ENCODE measurements at places on chromosomes 4 and X.

DNA sequence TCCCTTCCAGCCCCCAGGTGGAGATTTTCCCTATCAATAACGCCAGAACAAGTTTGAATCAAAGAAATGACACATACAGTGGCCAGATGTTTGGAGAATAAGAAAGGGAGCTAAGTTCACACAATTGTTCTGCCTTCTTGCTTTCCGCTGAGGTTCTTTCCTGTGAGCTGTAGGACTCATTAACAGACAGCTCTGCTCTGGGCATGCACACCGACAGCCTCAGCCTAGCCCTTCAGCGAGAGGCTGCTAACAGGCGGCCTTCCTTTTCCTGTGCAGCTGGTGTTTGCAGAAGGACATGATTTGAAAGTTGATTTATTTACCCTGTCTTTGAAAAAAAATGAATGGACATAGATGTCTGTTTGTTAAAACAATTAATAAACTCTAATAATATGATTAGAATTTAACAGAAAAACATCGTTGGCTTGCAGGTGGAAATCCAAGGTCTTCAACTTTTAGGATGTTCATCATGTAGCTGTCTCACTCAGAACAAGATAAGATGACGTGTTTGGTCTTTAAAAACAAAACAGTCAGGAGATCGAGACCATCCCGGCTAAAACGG is 183.3 kb downstream of the KDR start:
- no peak for DNase-seq

GRCh38 chr4:37948542-37948941 is 11.7 kb upstream of the PTTG2 start:
- no peak for DNase-seq

DNA sequence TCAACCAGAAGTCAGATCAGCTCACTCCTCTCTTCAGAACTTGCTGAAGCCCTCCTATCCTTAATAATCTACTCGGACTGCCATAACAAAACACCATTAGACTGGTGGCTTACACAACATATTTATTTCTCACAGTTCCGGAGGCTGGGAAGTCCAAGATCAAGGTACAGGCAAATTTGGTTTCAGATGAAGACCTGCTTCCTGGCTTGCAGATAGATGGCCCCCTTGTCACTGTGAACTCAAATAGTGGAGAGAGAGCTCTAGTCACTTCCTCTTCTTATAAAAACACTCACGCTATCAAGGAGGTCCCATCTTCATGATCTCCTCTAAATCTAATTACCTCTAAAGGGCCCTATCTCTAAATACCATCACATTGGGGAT is 125.1 kb downstream of the CAMK2D start:
- DNase-seq, result peak; percentile 2

DNA sequence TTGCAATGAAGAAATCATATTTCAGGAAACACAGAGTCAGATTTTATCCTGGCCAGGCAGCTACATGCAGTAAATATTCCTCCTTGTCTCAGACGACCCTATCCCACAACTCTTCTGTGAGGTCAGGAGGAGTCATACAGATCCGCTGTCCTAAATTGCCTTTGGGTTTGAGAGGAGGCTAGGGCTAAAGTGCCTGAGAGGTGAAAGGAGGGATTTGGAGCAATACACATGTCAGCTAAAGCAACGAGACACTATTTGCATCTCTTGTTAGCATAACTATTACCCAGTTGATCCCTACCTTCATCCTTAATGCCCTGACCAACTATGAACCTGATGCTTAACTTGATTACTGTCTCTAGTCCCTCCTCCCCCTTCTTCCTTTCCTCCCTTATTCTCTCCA is 98.6 kb downstream of the TBC1D19 start:
- DNase-seq, result no peak

DNA sequence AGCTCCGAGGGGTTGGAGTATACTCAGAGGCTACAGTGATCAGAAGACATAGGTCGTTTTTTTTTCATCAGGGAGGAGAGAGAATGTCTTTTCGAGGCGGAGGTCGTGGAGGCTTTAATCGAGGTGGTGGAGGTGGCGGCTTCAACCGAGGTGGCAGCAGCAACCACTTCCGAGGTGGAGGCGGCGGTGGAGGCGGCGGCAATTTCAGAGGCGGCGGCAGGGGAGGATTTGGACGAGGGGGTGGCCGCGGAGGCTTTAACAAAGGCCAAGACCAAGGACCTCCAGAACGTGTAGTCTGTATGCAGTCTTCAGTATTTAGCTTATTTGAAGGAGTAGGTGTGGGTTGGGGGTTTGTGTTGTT is 500 bp downstream of the GAR1 start:
- peak; percentile 9 for DNase-seq

DNA sequence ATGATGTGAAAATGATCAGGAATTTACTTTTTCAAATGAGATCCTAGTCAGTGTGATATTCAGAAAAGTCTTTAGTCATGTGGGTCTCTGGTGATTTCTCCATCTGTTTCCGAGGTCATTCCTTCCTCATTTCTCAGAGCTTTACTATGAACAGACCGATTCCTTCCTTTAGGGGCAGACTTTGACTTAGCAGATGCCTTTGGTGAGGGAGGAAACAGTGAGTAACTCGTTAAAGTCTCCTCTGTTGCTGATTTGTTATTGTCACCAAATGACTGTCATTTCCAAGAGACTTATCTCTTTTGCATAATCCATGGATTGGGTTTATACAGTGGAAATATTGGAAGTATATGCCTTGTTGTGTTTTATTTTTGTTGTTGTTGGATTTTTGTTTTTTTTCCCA is 76.2 kb upstream of the CD99 start:
- no peak for DNase-seq

- peak; percentile 8 for DNase-seq
Observed at GRCh38 chrX:118459494-118459893, 36.1 kb upstream of the DOCK11 start.

DNA sequence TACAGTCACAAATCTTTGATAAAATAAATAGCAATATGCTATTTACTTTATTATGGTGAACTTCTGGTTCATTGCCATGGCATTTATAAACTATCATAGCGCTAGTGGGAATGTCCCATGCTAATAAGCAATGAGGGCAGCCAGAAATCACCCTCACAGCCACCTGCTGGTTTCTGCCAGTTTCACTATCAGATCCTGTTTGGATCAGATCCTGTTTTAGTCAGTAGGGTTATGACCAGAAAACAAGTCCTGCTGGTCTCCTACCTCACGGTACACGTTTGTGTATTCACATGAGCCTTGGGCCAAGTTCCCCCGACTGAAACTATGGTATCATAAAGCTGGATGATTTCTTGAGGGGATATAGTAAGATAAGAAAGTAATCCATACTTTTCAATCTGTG is 17.7 kb downstream of the FOXR2 start:
- DNase-seq, result peak; percentile 28

GRCh38 chrX:49991758-49992157 is 69.4 kb downstream of the CLCN5 start:
- no peak for DNase-seq

- DNase-seq, result no peak
Observed at GRCh38 chr4:75048208-75048879, 115.4 kb downstream of the PARM1 start.

- DNase-seq, result no peak
Observed at GRCh38 chr4:183636503-183636902, 22.5 kb downstream of the RWDD4 start.

- no peak for DNase-seq
Observed at GRCh38 chr4:100100985-100101384, 89.3 kb downstream of the DDIT4L start.

DNA sequence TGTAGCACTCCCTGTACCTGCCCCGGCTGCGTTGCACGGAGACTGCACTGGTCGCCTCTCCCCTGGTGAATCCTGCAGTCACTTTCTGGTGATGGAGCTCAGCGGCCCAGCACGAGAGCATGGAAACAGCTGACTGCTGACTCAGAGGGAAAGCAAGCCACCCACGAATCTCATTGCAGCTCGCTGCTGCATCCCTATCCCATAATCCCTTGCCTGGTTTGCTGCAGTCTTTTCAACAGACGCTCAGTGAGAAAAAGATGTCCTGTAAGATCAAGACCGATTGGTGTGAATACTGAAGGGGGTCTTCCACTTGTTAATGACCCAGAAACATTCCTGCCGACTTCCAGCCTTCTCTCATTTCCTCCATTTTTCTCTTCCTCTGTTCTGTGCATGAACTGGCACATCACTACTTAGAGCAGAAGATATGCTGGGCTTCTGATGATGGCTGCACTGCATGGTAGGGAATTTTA is 52.9 kb downstream of the TRIM2 start:
- no peak for DNase-seq

DNA sequence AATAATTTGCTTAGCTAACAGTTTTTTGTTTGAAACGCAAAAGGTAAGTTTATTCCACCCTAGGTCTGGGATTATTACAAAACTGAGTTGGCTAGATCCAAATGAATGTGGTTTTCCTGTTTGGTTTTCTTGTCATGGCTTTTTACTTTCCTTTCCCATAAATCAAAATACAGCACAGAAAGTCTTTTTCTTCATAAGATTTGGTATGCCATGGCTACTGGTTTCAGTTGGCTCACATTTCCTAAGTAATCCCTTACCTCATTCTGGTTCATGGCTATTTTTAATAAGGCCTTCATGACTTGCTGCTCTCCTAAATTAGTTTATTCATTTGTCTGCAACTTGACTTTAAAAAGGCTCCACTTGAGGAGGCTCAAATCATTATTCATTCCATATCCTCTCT is 12.9 kb upstream of the PAK3 start:
- DNase-seq, result no peak

DNA sequence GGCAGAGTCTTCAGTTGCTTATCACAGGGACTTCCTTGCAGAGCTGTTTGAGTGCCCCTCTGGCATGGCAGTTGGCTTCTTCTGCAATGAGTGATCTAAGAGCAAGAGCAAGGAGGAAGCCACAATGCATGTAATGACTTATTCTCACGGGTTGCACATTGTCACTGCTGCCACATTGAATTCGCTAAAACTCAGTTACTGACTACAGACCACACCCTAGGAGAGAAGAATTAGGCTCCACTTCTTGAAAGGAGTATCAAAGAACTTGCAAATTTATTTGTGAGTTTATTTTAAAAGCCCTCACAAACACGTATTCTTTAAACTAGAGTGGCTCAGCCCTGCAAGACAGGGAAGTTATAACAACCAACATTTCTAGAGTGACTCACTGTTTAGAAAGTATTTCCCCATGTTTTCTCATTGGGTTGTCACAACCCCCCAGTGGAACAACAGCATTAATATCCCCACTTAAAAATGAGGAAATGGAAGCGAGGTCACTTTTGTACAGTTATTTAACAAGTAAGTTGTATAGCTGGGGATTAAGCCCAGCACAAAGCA is 32.4 kb upstream of the RBPJ start:
- DNase-seq, result no peak

GRCh38 chrX:22314211-22314610 is 41.5 kb downstream of the CBLL2 start:
- no peak for DNase-seq

GRCh38 chrX:7904562-7904961 is 22.7 kb downstream of the PNPLA4 start:
- no peak for DNase-seq

DNA sequence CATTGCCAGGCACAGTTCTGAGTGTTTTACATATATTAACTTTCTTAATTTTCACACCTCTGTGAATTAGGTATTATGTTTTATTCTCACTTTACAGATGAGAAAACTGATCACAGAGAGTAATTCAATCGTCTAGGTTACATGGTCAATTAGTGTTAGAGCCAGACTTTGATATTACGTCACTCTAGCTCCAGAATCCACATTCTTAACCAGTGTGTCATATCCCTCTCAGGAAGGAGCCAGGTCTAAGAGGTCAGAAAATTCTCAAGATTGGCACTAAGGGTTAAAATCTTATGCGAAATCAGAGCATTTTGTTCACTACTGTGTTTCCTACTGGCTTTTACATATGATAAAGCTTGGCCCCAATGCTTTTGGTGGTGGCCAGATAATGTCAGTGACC is 7.4 kb downstream of the DMP1 start:
- DNase-seq, result no peak

DNA sequence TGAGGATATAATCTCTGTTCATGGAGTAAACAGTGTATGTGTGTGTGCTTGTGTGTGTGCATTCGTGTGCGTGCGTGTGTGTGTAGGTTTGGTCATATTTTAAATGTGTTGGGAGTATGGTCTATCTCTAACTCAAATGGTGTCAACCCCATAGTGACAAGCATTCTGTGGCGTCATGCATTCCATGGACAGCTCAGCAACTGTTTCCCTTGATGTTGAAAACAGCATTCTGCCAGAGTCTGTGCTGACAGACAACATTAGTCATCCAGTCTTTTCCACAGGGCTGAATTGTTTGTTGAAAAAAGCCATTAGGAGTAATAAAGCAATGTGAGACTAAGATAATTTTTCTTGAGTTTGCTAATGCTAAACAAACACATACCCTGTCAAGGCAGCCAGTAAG is 706.6 kb downstream of the PCDH19 start:
- DNase-seq, result no peak

- no peak for DNase-seq
Observed at GRCh38 chrX:36581030-36581429, 427.1 kb upstream of the FAM47C start.

- no peak for DNase-seq
Observed at GRCh38 chrX:25175743-25176142, 160.0 kb upstream of the ARX start.

GRCh38 chrX:9164533-9165426 is 130.9 kb upstream of the FAM9B start:
- no peak for DNase-seq

DNA sequence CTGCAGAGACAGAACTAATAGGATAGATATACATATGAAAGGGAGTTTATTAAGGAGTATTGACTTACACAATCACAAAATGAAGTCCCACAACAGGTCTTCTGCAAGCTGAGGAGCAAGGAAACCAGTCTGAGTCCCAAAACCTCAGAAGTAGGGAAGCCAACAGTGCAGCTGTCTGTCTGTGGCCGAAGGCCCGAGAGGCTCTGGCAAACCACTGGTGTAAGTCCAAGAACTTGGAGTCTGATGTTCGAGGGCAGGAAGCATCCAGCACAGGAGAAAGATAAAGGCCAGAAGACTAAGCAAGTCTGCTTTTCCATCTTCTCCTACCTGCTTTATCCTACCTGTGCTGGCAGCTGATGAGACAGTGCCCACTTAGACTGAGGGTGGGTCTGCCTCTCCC is 89.6 kb downstream of the MXRA5 start:
- no peak for DNase-seq

GRCh38 chrX:19760345-19760744 is 127.1 kb downstream of the SH3KBP1 start:
- DNase-seq, result no peak

GRCh38 chr4:7183161-7183560 is 9.2 kb upstream of the SORCS2 start:
- DNase-seq, result no peak

- no peak for DNase-seq
Observed at GRCh38 chrX:149453030-149453429, 52.1 kb downstream of the IDS start.

GRCh38 chr4:149113804-149114430 is 671.7 kb upstream of the NR3C2 start:
- no peak for DNase-seq

DNA sequence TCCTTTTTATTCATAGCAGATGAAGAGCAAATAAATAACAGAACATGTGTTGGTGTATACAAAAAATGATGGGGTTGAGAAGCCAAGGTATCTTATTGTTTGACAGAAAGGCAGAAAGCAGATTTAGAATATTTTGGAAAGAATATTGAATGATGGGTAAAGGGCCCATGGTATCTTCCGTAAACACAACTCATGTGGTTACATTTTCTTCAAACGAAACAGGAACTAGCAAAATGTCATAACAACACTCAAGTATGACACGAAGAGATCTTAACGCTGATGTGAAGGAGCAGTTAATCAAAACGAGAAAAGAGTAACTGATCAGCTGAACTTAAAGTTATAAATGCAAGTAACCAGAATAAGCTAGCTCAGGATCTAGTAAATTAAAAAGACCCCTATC is 195.7 kb upstream of the GK2 start:
- DNase-seq, result no peak

- DNase-seq, result peak; percentile 6
Observed at GRCh38 chrX:124736553-124737270, 390.3 kb downstream of the SH2D1A start.

All from RPMI8226 (cell line).